Prostate gland (tissue), 2 donors: ENCODE measurements at places on chromosomes 2 and 18.

DNA sequence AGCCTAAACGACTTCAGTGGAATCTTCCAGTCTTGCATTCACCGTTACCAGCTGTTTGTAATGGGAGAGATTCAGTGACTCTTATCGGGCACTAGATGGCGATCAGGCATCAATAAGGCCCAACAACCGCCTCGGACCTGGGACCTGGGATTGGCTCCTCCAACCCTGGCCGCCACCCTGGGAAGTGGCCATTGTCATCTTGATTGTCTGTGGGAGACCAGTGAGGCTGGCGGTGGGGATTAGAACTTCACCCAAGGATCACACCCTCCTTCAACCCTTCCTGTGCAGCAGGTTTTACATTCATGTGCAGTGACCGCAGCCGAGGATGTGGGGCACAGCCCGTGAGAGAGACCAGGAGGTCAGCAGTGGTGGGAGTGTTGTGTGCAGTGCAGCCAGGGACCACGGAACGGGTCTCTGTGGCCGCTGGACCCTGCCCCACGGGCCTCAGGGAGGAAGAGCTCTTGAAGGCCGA lies 85.3 kb downstream of the SPP2 start:
- DNase-seq = peak; percentile 43

DNA sequence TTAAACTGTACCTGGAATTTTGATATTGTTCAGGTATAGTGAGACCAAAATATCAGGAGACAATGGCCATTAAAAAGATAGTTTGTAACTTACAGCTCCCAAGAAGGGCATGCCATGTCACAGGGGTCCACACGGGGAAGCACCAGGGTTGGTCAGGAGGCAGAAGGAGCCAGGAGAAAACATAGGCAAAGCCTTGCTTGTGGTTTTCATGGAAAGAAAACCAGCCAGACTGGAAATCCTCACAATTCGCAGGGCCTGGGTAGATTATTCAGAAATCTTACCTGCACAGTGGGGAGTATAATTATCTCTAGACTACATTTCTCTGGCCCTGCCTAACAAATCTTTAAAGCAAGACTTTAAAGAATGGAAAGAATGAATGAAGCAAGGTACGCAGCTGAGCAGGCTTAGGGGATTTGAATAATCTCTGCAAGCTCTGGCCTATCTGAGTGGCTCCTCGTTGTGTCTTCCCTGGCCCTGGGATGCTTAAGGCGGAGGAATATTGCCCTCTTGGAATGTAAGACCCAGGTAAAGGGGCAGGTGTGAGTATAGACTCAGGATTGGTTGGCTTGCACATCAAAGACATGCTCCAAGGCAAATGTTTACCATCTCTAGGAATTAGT lies 66.9 kb upstream of the CDC42EP3 start:
- DNase-seq = no peak

DNA sequence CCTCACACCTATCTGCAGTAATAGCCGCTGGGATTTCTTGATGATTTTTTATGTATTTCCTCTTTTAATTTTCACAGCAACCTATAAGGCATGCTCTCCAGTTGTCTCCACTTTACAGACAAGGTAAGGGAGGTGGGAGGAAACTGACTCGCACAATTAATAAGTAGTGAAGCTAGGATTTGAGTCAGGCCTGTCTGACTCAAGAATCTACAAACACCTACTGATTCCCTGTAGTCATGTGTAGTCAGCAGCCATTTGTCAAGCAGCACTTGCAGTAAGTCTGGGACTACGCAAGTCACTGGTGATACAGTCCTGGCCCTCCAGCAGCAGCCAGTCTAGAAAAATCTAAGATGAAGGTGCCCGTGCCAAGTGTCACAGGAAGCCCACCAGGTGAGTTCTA lies 193.6 kb upstream of the PKDCC start:
- DNase-seq = no peak

DNA sequence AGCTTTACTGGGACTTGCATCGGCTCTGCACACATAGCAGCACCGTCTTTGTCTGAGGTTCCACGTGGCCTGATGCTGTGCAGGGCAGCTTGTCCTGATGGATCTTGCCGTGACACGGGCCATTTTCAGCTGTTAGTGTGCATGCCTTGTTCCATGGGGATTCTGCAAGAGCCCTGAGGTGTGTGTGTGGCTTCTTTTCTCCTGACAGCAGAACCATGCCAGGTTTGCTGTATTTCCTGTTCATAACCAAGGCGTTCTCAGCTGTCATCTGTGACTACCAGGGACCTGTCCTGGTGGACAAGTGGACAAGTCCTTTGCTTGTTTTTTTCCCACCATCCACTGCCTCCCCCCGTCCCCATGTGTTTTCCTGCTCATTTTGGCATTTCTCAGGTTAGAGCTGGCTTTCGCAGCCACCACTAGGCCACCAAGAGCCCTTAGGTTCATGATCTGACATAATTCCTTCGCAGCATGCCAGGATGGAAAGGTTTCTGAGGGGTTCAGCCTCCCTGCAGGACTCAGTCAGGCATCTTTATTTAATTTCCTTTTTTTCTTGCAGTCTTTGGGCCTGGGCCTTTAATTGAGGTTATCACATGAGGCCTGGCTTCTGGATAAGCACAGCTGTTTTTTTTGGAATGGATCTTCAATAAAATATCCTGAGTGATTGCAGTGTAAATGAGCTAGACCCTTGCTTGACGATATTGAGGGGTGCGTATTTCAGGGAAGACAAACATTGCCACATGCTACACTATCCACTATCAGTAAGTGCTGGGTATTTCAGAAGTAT lies 139.4 kb downstream of the NCK2 start:
- DNase-seq = no peak

DNA sequence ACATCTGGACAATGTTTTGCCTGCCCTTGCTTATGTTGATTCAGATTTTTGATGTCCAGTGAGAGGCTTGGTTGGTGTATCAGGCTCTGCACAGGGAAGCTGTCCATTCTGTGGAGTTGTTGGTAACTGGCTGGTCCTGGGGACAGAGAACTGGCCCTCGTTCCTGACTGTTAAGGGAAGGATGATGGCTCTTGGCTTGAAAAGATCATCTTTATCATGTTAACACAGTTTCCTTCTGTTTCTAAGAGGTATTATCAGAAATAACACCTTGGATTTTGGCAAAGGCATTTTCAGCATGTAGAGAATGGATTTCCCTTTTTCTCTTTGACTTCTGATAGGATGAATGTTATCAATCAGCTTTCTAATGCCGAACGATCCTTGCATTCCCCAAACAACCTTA lies 19.3 kb downstream of the STK25 start:
- DNase-seq = no peak

DNA sequence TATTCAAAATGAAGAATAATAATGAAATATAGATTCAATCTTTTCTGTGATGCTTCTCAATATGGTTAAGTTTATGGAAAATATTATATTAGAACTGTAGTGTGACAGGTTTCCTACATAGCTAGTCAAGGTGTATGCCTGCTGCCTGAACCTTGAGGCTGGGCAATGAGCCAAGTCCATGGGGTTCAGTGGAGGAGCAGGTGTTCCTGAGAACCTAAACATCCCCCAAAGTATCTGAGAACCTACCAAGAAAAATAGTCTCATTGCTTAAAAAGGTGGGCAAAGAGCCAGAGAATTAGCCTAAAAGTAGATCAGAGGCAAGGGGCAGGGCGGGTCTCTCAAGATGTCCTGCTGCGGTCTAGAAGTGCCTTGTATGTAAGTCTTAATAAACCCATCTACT lies 185.9 kb upstream of the SPHKAP start:
- no peak for DNase-seq

- DNase-seq = peak; percentile 39
Observed at GRCh38 chr2:219175928-219176817, 552 bp downstream of the CNPPD1 start.

GRCh38 chr2:72745679-72746368 lies 80.0 kb downstream of the EXOC6B start:
- peak; percentile 26 for DNase-seq

DNA sequence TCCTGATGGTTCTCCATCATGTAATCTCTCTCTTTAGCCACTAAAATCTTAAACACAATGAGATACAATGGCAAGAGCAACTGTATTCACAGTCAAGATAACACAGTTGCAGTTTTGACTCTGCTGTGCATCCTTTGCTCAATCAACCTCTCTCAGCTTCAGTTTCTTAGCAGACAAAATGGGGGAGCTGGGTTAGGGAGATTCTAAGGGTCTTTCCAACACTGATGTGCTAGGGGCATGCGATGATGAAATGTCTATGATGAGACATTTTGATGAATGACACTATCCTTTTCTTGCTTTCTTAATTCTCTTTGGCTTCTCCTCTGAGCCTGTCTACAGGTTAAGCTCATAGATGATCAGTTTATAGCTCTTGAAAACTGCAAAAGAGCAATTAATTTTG lies 1.1 kb downstream of the SERPINB10 start:
- DNase-seq = no peak

GRCh38 chr2:4674007-4674406 lies 970.6 kb downstream of the DCDC2C start:
- no peak for DNase-seq

DNA sequence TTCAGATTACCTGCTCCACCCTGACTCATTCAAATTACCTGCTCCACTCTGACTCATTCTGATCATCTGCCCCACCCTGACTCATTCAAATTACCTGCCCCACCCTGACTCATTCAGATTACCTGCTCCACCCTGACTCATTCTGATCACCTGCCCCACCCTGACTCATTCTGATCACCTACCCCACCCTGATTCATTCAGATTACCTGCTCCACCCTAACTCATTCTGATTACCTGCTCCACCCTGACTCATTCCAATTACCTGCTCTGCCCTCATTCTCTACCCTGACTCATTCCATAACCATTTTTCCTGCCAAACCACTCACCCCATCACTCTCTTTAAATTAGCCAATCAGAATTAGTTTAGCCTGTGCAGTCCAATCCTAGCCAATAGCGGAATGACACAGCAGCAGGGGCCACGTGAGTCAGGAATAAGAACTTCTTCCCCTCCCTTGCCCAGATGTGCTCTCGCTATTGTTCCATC lies 26.2 kb downstream of the CFAP53 start:
- DNase-seq = no peak

DNA sequence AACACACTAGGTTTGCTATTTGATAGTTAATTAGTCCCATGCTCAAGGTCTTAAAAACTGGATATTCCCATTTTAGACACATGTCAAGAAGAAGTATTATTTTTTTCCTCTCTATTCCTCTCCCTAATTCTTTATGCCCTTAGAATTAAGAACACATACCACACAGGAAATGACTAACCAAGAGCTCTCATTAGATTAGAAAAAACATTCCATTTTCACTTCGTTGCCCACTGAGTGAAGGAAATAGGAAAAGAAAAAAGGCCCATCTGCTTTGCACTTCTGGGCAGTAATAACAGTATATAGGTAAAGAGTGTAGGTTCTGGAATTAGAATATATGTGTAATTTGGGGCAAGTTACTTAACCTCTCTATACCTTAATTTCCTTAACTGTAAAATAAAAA lies 26.9 kb downstream of the ACADL start:
- DNase-seq = no peak

- DNase-seq = no peak
Observed at GRCh38 chr18:67730886-67731285, 214.4 kb upstream of the DSEL start.

- no peak for DNase-seq
Observed at GRCh38 chr2:197281421-197281820, 29.2 kb downstream of the ANKRD44 start.

GRCh38 chr2:101328474-101329007 lies 20.0 kb upstream of the RNF149 start:
- DNase-seq = no peak

- no peak for DNase-seq
Observed at GRCh38 chr18:5052491-5052890, 144.6 kb downstream of the AKAIN1 start.

DNA sequence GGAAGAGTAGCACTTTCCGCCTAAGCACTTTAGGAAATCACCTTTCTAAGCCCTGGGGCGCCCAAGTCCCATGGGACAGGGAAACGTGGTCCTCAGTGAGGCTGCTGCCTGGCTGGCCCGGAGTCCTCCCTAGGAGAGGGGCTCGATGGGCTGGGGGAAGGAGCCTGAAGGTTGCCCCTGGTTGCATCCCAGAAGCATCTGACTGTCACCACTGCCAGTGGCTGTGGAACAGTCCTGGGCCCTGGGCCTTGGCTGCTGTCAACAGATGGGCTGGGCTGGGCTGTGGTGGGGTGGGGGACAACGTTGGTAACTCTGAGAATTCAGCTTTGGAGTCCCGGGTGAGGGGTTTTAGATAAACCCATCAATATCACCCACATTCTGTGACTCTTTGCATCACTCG lies 22.5 kb downstream of the ASB1 start:
- no peak for DNase-seq

DNA sequence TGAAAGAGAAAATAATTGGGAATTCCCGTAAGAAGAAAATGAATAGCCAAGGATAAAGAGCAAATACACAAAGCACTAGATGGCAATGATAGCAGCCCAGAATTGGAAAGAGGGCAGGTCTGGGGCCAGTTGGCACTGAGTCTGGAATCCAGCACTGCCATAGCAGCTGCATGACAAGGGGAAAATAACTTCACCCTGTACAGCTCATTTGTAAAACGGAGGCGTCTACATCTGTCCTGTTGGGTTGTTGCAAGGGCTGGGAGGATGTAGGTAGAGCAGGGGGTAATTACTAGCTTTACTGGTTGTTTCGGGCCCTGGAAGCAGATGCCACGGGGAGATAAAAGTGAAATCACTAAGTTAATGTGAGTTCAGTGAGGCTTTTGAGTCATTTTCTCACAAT lies 110.0 kb upstream of the RASGRP3 start:
- peak; percentile 33 for DNase-seq
